ENCODE measurements at places on chromosomes 12 and 14.

- no peak for DNase-seq
These were observed 394.5 kb upstream of the ATP2B1 start for GRCh38 chr12:90102957-90103652.

DNA sequence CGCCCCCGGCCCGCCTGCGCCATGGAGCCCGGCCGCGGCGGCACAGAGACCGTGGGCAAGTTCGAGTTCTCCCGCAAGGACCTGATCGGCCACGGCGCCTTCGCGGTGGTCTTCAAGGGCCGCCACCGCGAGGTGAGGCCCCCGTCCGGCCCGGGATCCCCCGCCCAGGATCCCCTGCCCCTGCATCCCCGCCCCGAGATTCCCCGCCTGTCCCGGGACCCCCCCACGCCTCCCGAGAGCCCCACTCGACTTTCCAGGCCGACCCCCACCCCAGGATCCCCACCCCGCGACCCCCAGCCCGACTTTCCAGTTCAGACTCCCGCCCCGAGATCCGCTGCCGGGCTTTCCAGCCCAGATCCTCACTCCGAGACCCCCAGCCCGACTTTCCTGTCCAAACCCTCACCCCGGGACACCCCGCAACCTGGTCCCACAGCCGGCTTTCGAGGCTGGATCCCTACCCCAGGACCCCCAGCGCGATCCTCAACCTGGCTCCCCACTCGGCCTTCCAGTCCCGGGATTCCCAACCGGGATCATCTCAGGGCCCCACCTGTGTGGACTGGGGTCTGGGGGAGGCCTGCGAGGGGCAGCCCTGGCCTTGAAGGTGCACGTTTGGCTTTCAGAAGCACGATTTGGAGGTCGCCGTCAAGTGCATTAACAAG lies 688 bp downstream of the ULK1 start:
- no peak for DNase-seq

GRCh38 chr14:66081594-66082376 lies 404.4 kb upstream of the CCDC196 start:
- no peak for DNase-seq

DNA sequence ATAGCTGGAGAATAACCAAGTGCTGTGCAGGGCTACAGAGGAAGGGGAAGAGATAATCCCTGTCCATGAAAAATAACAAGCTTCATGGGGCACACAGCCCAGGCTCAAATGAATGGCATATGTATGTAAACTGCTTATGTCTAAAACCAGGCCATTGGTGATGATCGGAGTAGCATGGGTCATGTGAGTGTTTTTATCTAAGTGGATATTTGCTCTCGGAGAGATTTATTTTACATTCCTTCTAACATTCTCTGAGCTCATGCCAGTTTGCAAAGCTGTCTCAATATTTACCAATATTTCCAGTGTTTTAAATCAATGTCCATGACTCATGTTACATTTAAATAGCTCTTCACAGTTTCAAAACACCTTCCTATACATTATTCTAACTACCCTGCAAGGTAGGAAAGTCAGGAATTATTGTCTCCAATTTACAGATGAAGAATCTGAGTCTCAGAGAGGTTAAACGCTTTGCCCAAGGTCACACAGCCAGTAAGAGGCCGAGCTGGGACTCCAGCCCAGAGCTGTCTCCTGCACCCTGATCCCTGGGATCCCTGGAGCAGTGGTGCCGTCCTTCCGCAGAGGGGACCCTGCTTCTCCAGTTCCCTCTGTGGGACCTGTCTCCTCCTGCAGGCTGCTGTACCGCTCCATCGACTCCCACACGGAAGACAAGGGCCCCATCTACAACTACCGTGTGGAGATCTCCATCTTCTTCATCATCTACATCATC lies 186.7 kb upstream of the FKBP4 start:
- no peak for DNase-seq

DNA sequence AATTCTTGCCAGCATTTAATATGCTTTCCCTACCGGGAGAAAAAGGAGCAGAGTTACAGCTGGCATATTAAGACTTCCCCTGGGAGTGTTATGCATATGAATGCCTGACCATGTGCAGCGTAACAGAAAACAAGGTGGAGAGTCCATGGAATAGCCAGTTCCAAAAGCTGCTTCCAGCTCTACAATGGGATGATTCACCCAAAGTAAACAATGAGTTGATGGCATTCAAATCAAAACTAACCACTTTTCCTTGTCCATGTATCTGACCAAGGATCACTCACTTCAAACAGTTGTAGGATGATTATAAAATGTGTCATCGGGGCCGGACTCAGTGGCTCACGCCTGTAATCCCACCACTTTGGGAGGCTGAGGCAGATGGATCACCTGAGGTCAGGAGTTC lies 48.1 kb upstream of the BICDL1 start:
- no peak for DNase-seq

DNA sequence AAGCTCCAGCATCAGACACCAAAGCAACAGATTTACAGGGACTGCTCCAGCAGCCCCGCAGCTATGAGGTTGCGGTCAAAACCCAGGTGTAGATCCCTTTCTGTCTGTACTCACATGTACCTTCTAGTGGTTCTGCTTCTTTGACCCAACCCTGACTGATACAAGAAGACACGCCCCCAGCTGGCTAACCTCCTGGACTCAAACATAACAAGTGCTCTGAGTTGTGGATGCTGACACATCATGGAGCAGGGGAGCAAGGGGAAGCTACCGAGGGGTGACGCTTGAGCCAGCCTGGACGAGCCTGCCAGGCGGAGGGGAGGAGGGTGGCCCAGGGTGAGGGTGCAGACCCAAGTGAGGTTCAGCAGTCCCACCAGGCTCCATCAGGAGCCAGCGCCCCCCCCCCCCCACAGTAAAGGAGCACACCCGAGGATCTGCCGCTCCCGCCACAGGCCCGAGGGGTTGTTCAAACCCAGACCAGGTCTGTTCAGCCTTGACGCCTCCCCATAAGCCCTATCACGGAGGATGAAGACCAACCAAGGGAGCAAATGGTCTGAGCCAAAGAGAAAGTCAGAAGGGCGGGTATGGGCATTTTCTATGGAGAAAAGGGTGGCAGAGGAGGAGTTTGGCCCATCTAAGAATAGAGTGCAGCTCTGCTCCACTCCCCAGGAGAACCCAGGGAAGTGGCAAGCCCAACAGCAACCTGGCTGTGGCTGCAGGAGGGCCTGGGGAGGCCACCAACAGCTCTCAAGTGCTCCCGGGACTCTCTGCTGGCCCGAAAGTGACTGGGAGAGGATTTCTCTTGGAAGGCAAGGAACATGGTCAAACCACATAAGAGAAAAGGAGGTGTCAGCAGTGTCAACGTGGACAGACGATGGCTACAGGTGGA lies 229.4 kb downstream of the BCL11B start:
- no peak for DNase-seq

DNA sequence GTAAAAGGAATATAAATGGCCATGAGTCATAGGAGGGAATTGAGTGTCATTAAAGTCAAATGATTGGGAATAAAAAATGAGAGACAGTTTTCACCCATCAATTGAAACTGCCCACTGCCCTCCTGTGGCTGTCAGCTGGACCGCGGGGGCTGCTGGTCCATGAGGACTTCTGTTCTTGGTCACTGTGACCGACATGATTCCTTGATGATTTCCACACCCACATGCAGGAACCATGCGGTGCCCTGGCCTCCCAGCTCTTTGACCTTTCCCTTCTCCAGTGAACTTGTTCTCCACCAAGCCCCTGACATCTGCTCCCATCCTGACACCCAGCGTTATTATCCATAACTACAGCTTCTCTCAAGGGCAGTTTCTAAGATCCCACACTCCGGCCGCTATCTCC lies 48.4 kb downstream of the C12orf75 start:
- no peak for DNase-seq

All from stimulated activated CD8-positive, alpha-beta memory T cell treated with anti-CD3 and anti-CD28 coated beads, Interleukin-7, amount 100 ng/mL, for 1 hour (primary cell).